ENCODE measurements at places on chromosomes 6 and 20.

- DNase-seq = no peak
These were observed 25.6 kb downstream of the SNX9 start for GRCh38 chr6:157848693-157849092.

- no peak for DNase-seq
These were observed 28.1 kb upstream of the PNPLA1 start for GRCh38 chr6:36241728-36242127.

DNA sequence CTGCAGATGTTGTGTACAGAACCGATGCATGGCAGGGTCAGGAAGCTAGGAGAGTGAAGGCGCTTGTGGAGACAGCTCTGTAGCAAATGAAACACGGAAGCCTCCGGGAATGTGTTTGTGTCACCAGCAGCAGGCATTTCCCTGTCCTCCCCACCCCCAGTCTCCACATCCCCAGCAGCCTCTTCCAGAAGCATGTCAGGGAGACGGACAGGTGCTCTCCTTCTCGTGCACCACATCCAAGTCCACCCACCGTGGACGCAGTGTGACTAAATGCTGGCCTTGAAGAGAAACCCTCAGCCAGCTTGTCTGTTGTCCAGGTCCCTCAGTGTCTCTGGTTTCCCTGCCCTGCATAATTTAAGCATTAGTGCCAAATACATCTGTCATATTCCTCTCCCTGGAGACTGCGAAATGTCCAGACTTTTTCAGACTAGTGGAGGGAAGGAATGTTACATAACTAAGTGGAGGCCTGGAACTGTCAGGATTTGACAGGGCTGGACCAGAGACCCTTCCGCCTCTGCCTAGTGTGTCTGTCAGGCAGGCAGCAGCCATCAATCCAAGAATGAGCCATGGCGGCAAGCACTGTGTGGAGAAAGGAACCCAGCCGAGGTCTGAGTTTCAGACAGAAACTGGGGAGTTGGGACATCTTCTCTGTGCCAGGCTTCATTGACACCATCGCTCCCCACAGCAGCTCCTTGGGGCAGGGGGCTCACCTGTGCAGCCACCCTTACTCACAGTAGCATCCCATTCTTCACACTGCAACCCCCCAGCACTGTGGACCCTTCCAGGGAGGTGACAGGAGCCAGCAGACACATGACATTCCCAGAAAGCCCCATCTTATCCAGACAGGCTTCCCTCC, 26.6 kb upstream of the PI16 start:
- DNase-seq = peak; percentile 78

DNA sequence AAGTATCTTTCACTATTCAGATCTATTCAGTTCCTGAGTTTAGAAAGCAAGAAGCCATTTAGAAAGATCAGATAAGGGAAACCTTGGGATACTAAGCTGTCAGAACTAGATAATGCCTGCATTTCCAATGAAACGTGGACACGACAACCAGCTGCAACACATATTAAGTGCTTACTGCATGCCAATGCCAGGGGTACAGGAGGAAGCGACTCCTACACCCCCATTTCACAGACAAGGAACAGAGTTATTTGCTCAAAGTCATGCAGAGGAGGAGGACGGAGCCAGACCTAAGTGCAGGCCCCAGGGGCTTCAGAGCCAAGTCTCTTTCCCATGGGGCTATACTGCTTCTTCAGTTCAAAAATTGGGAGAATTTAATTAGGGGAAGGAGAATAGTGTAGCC, 62.4 kb downstream of the PREX1 start:
- DNase-seq = no peak

DNA sequence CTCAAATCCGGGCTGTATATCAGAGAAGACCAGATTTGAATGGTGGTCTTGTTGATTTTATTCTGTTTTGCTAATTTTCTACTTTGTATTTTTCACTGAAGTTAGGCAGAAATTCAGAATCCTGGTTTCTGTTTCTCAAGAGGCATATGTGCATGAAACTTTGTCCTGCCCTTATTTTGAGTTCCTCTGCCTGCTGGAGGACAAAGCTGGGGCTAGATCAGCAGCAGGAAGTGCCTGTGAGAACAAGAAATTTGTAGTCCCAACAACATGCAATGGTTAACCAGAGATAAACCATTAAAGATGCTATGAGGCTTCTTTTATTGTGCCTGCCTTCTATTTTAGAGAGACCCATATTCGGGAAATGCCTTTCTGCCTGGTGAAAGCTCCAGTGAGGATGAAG, 37.1 kb downstream of the BEND6 start:
- DNase-seq = no peak

DNA sequence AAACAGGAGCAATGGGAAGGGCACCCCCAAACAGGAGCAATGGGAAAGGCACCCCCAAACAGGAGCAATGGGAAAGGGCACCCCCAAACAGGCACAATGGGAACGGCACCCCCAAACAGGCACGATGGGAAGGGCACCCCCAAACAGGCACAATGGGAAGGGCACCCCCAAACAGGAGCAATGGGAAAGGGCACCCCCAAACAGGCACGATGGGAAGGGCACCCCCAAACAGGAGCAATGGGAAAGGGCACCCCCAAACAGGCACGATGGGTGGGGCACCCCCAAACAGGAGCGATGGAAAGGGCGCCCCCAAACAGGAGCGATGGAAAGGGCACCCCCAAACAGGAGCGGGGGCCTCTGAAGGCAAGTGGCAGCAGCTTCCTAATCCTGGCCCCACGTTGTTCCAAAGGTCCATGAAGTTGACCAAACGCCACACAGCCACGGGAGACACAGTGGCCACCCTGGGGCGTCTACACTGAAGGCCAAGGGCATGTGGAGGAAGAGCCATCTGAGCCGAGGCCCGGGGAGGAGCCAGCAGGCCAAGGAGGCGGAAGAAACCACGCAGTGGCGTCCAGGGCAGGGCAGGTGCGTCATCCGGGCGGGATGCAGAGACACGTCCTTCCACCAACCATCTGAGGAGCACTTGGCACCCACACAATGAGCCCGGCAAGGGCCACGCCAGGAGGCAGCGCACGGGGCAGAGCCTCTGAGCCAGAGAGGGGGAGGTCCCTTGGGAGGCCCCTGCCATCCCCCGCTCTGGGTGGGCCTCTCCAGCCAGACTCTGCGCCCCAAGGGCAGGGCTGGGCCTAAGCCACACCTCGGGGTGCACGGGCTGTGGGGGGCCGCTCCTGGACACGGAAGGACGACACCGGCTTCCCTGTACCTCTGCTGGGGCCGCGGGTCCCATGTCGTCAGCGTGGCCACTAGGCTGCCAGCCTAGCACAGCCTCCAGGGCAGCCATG, 21.5 kb upstream of the NTSR1 start:
- DNase-seq = peak; percentile 21

- no peak for DNase-seq
These were observed 53.7 kb downstream of the NUDT3 start for GRCh38 chr6:34338811-34339210.

DNA sequence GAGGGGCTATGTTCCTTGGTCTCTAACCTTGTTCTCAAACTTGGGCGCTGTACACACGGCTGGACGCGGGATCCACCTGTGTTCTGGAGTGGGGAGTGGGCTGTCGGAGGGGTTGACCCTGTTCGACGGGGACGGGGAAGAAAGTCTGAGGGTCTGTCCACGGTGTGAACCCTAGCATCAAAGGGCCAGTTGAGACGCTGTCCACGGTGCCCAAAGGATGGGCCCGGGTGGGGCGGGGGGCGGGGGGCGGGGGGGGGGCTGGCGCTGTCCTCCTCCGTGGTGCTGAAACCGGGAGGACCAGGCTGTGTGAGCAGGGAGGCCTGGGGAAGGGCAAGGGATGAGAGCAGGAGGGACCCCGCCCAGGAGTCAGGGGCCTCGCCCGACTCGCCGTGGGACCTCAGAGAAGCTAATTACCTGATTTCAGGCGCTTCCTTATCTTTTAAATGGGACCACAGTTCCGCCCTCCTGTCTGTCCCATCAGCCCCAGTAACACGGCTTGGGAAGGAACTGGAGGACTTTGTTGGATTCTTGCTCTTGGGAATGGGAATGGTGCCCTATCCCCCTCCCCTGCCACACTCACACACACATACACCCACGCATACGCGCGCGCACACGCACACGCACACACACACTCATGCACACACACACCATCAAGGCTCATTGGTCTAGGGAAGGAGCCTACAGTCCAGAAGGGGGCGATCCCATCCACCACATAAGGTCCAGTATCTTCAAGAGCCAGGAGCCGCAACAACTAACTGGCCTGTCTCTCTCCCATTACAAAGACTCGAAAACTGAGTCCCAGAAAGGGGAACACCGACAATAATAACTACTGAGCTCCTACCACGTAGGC, 1.0 kb upstream of the VSTM2L start:
- peak; percentile 50 for DNase-seq

GRCh38 chr6:89217299-89217910, at the start of gene GABRR1:
Gene GABRR1 (minus strand): TSS chr6:89217358. CDS start chr6:89217322, 36 bp downstream.
- no peak for DNase-seq

DNA sequence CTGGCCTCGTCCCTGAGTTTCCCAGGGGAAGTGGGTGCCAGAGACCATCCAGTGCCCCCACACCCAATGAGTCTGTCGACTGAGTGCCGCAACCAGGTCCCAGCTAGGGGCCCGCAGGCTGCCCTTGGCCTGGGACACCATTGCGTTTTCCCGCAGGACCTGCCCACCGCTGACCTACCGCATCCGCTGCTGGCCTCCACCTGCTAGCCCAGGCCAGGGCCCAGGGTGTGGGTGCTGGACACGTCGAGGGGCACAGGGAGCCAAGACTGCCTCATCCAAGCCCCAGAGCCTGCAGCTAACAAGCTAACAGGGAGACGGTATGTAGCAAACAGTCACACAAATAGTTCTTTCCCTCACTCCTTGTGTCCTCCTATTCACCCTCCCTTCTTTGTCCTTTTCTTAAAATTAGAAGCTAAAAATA, 97.7 kb downstream of the TMEM242 start:
- no peak for DNase-seq

DNA sequence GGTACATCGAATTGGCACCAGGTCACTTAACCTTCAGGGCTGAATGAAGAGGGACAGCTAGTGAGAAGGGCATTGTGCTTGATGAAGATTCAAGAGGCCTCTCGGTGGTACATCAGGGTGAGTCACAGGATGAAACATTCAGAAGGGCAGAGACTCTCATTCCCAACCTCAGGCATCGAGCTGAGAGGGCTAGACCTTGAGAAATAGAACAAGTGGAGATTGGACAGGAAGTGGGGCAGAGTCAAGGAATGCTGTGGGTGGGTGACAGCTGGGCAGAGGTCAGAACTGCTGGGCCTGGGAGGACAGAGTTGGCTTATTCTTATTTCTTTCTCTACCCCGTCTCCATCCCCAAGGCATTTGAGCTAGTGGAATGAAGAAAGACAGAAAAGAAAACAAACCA, 126.0 kb downstream of the SCML4 start:
- no peak for DNase-seq

GRCh38 chr6:113640051-113640450, 217.1 kb upstream of the MARCKS start:
- no peak for DNase-seq

- no peak for DNase-seq
These were observed 425.2 kb upstream of the OPRM1 start for GRCh38 chr6:153613719-153614455.

DNA sequence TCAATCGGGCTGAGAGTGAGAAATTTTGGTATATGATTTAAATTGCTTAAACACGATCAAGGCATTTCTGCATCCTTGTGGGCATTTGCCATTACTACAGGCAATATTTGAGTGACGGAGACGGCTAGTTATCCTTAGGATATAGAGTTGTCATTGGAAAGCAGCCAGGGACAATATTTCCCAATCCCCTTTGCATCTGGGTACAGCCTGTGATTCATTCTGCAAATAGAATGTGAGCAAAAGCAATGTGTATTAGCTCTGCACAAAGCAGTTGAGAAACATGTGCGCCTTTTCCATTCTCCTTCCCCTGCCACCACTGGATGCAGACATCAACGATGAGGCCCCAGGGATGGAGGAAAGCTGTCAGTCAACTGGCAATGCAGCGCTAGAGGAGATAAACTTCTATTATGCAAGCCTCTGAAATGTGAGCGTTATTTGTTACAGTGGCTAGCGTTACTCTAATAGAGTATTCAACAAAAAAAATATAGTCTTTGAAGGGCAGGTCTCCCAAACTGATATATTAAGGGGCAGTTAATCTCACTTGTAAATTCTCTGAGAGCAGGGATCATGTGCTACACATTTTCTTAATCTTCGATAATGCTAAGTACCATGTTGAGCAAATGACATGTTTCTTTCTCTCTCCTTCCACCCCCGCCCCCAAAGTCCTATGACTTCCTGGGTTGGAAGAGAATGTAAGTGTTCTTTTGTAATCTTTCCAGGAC, 37.1 kb upstream of the NCOA3 start:
- peak; percentile 6 for DNase-seq

DNA sequence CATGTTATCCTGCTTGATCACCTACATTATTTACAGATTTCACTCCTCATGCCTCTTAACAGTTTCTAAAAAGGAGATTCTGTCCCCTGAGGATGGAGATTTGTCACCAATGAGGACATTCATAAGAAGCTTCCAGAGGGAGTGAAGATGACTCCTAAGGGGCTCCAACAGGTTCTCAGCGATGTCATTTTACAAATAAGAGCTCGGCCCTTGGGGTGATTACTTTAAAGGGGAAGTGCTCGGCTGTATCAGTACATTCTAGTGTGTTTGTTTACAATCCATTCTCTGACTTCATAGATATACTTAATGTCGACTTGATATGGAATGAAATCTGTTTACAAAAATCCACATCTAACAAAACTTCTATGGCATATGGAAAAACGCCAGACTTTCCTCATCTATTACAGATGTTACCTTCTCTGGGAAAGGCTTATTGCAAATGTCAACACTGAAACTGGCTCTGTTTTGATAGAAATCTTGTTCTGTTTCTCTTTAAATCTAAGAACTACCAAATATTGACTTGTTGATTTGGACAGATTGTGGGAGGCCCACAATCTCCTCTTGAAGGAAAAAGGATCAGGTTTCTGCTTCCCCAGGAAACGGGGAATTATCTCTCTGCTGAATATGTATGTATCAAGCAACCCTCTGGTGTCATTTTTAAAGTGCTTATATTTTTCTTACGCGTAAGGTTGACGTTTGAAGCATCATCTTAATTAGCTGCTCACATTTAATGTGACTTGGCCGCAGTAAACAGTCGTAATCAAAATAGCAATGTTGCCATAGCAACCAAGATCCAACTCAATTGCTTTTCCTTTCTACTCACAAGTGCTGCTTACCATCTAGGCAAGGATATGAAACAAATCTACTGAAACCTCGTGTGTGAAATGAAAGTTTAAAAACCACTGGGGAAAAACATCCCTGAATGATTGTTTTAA, 95.7 kb downstream of the SHLD1 start:
- DNase-seq = peak; percentile 67

- peak; percentile 68 for DNase-seq
These were observed 50.5 kb downstream of the EBF4 start for GRCh38 chr20:2742934-2743559.

GRCh38 chr20:20608641-20609040, 103.8 kb downstream of the RALGAPA2 start:
- DNase-seq = no peak

GRCh38 chr20:14197097-14197496, 140.3 kb downstream of the FLRT3 start:
- DNase-seq = no peak
